ENCODE measurements at places on chromosomes 2 and 18. TPM values are rescaled to one million over a fixed set of nuclear protein-coding genes. Genes with fewer than 3 reads are reported as not detected.

GRCh38 chr2:45962177-45962921 lies 310.9 kb downstream of the PRKCE start:
- no peaks in the 10 kb centered on the region for H3K36me3 ChIP-seq
- peaks cover 5% of the 10 kb centered on the region for H3K4me1 ChIP-seq
- DNase-seq: no peak
- H3K27me3 ChIP-seq: no peaks in the 10 kb centered on the region
- no peak overlapping the region for H3K4me3 ChIP-seq

GRCh38 chr2:85132397-85132796 lies 795 bp upstream of the TCF7L1 start:
- H3K27ac ChIP-seq: no peak overlapping the region
- peak; percentile 67 for DNase-seq
- peaks cover 12% of the 10 kb centered on the region for H3K36me3 ChIP-seq

- no peaks in the 10 kb centered on the region for H3K27me3 ChIP-seq
- no peak overlapping the region for H3K4me3 ChIP-seq
- H3K4me1 ChIP-seq: no peaks in the 10 kb centered on the region
- no peaks in the 10 kb centered on the region for H3K36me3 ChIP-seq
Measured at GRCh38 chr2:15992457-15993231, 52.3 kb downstream of the MYCN start.

DNA sequence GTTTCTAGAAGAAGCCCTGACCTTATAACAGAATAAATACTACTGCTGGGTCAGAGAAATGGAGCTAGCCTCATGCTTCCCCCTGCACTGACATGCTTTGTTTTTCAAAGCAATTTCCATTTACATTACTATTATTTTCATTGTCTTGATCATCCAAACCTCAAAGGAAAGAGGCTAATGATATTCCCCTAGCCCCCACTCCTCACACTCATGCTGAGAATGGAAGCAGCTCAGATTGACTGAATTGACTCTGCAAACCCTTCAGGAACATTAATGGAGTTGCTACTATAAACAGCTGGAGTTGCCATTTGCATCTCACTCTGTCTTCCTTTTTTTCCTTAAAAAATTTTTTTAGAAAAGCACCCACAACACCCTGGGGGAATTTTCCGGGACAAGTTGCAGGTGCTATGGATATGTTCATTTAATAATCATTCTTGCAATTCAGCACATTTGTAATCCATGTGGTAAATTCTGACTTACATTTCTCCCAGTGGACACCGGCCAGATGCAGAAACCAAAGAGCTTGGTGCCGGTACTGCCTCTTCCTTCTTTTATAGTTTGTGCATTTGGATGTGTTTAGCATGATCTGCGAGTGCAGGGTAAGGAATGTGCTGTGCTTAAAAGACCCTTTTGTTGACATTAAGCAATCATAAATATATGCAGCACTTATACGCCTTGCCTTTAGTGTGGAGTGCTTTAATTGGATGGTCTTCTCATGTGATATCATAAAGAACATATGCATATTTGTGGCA lies 103.3 kb upstream of the OSR1 start:
- no peak for DNase-seq
- H3K27me3 ChIP-seq: no peaks in the 10 kb centered on the region
- no peaks in the 10 kb centered on the region for H3K36me3 ChIP-seq
- peak overlapping the region; percentile 8 for H3K27ac ChIP-seq

DNA sequence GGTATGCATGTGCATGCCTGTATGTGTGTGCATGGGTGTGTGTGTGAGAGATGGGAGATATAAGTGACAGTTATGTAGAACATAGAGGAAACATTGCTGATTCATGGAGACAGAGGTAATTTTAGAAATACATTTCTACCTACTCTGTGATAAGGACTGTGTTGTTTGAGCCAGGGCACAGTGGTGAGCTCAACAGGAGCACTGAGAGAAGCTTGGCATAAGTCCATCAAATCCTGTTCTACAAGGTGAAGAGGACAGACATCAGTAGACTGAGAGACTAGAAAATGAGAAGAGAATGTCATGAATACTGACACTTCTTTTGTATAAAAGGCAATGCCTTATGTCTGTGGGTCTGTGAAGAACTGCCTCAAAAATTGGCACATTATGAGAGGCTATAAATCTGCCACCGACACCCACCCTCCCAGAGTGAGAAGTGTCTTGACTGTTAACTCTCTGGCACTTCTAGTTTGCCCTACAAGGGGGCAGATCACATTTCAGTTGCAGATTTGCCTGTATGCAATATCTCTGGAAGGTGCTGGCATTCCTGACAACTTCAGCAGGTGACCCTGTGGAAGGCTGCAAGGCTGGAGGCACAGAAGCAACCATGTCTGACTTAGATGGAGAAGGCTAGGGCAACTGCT lies 962.3 kb upstream of the NRXN1 start:
- no peak overlapping the region for H3K4me3 ChIP-seq
- H3K36me3 ChIP-seq: no peaks in the 10 kb centered on the region

- no peak overlapping the region for H3K4me3 ChIP-seq
- no peaks in the 10 kb centered on the region for H3K4me1 ChIP-seq
- no peaks in the 10 kb centered on the region for H3K36me3 ChIP-seq
- no peak overlapping the region for H3K27ac ChIP-seq
- H3K27me3 ChIP-seq: no peaks in the 10 kb centered on the region
Measured at GRCh38 chr2:20478961-20479360, 32.1 kb downstream of the RHOB start.

- H3K4me1 ChIP-seq: no peaks in the 10 kb centered on the region
- H3K36me3 ChIP-seq: no peaks in the 10 kb centered on the region
- no peak overlapping the region for H3K4me3 ChIP-seq
- no peak overlapping the region for H3K27ac ChIP-seq
- H3K27me3 ChIP-seq: no peaks in the 10 kb centered on the region
Measured at GRCh38 chr2:103823847-103824246, 1030.1 kb upstream of the POU3F3 start.

- H3K36me3 ChIP-seq: no peaks in the 10 kb centered on the region
- peak; percentile 95 for DNase-seq
- no peak overlapping the region for H3K4me3 ChIP-seq
Measured at GRCh38 chr2:240913810-240914644, 7.9 kb downstream of the CROCC2 start.

DNA sequence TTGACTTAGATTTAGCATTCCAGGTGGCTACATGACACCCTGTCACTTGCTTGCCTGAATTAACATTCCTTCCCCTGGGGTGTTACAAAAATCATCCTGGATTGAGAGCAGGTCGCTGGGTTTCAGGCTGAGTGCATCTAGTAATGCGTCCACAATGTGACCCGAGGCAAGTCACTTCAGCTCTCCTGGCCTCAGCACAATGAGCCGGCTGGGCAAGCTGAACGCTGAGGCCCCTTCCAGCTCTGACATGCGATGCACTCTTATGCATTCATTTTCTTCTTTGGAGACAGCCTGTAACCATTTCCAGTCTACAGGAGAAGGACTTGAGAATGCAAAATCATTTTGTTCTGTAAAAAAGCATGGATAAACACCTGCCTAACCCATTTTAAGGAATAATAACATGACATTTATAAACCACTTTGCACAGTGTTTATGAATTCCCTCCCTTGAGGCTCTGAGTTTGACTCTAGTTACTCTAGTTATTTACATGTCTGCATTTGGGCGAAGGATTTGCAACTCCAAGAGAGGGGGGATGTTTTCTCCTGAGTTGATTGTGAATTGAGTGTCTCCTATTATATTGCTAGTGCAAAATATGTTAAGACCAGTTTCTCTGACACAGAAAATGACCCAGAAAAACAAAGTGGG lies 63.0 kb upstream of the CPO start:
- no peak overlapping the region for H3K4me3 ChIP-seq
- H3K36me3 ChIP-seq: no peaks in the 10 kb centered on the region
- H3K4me1 ChIP-seq: peaks cover 8% of the 10 kb centered on the region
- H3K27ac ChIP-seq: no peak overlapping the region
- peak; percentile 53 for DNase-seq

GRCh38 chr2:239947729-239948045 lies 77.5 kb downstream of the NDUFA10 start:
- H3K36me3 ChIP-seq: no peaks in the 10 kb centered on the region
- no peaks in the 10 kb centered on the region for H3K4me1 ChIP-seq
- no peaks in the 10 kb centered on the region for H3K27me3 ChIP-seq
- peak overlapping the region; percentile 78 for H3K27ac ChIP-seq

DNA sequence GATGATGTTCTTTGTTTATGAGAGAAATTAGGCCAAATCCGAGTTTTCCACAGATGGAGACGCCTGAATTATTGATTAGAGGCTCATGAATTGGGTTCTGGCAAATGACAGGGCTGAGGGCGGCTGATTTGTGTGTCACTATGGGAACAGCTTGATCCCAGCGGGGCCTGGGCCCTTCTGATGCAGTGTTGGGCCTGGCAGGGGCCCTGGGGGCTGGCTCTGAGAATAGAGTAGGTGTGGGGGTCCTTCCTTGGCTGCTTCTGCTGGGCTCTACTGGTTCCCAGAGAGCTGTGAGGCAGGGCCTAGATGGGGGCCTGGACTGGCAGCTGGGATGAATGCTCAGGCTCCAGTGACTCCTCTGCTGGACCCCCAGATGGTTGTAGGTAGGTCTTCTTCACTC lies 164.8 kb downstream of the CELF4 start:
- H3K27me3 ChIP-seq: peaks cover 18% of the 10 kb centered on the region
- H3K27ac ChIP-seq: no peak overlapping the region
- no peaks in the 10 kb centered on the region for H3K4me1 ChIP-seq

GRCh38 chr2:189824694-189825396 lies 40.6 kb downstream of the PMS1 start:
- H3K27me3 ChIP-seq: no peaks in the 10 kb centered on the region
- no peak overlapping the region for H3K4me3 ChIP-seq
- peaks cover 24% of the 10 kb centered on the region for H3K36me3 ChIP-seq
- H3K4me1 ChIP-seq: no peaks in the 10 kb centered on the region

GRCh38 chr18:6633310-6633709 lies 96.2 kb upstream of the ARHGAP28 start:
- DNase-seq: peak; percentile 85
- no peaks in the 10 kb centered on the region for H3K27me3 ChIP-seq
- no peak overlapping the region for H3K4me3 ChIP-seq

DNA sequence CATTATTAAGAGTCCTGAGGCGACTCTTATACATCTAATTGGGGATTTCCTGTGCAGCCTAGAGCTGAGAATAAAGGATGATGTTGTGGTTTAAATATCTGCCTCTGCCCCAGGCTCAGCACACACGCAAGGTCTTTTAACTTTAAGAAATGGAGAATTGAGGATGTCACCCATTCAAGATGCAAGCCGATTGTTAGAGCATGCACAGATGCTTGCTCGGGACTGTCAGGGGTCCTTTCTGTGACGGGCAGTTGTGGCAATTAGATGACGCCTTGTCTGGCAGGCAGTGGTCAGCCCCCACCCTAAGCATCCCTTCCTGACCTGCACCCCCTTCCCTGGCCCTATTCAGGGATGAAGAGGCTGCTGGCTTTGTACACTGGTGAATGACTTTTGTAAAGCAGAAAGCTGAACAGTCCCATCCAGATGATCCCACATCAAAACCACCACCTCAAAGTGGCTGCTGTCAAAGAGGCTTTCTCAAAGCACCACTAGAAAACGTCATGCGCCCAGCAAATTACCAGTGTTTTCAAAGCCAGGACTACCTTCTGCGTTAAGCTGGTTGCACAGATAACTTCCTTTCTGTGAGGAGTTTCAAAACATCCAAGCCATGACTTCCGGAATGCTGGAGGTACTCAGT lies 23.7 kb downstream of the FAM178B start:
- DNase-seq: no peak
- H3K4me3 ChIP-seq: no peak overlapping the region
- H3K27ac ChIP-seq: no peak overlapping the region

DNA sequence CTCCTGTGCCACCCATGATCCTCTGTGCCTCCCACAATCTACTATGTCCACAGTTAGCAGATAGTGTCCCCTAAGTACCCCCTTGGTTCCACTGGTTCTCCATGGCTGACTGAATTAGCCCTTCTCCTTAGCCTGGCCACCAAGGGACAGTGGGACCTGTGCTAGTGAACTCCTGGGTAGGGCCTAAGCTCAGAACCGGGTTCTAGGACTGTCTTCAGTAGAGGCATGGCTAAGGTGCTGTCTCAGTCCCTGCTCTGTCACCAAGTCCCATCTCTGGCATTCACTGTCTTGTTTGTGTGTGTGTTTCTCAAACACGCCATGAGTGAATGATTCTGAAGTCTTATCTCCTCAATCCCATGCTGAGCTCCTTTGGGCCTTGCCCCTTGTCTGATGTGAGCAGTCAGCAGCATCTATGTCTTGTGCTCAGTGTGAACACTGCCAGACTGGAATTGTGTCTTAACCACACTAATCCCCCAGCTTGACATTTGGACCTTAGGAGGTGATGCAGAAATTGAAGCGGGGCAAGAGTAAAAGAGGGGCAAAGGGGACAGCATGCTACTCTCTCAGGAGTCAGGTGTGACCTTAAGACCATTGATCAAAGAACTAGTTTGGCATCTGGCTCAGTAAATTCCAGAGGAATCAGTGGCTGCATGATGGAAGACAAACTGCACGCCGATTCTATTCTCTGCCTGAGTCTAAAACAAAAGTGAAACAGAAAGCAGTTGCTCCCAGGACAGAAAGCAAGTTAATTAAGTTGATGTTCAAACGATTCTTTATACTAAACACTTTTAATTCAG lies 190.5 kb downstream of the ALPK2 start:
- no peak overlapping the region for H3K27ac ChIP-seq
- no peak overlapping the region for H3K4me3 ChIP-seq
- no peaks in the 10 kb centered on the region for H3K36me3 ChIP-seq

DNA sequence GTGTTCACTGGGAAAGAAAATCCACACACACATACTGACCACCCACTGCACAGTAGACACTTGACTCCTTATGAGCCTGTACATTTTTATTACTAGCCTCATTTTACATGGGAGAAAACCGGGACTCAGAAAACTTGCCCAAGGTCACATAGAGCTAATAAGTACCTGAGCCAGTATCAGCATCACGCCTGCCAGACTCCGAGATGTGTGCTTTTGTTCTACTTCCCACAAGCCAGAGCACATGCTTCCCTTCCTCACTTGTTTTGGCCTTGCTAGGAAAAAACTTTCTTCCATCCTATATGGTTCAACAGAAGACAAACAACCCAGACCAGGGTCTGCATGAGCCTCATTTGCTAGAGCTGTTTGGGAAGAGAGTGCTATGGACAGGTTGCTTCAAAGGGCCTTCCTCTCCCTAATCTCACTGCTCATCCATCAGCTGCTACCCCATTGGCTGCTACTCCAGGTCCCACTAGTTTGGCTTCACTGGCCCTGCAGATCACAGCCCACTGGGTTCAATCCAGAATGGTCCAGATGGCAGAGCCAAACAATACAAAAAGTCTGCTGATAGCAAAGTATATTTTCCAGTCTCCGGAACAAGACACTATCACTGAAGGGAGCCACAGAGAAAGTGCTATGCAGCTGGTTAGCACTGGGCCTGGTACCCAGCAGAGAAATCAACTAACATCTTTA lies 63.9 kb downstream of the STK39 start:
- no peaks in the 10 kb centered on the region for H3K36me3 ChIP-seq
- H3K27ac ChIP-seq: no peak overlapping the region
- H3K27me3 ChIP-seq: no peaks in the 10 kb centered on the region
- DNase-seq: no peak
- no peak overlapping the region for H3K4me3 ChIP-seq

The STARD6 gene
- not detected for total RNA-seq

The PMAIP1 gene
- total RNA-seq: 23.2 TPM

The GCA gene
- total RNA-seq: 27.5 TPM

The COLEC12 gene
- 88.8 TPM for total RNA-seq

The LINC00305 gene
- not detected for total RNA-seq

The SH2D6 gene
- total RNA-seq: 1.3 TPM

The NOSTRIN gene
- total RNA-seq: 0.73 TPM

The POTEE gene
- total RNA-seq: 0.35 TPM

The MAP2 gene
- 1.8 TPM for total RNA-seq

The DES gene
- 1.6 TPM for total RNA-seq

The MAP3K19 gene
- not detected for total RNA-seq

The AQP12B gene
- total RNA-seq: not detected

The PROKR1 gene
- 3.8 TPM for total RNA-seq

The CERS6 gene
- 38.4 TPM for total RNA-seq

The CD8B2 gene
- not detected for total RNA-seq
